ENCODE measurements at places on chromosomes 6 and 20.

- DNase-seq, result no peak
Measured at GRCh38 chr20:4134355-4134834, 119.0 kb upstream of the RNF24 start.

DNA sequence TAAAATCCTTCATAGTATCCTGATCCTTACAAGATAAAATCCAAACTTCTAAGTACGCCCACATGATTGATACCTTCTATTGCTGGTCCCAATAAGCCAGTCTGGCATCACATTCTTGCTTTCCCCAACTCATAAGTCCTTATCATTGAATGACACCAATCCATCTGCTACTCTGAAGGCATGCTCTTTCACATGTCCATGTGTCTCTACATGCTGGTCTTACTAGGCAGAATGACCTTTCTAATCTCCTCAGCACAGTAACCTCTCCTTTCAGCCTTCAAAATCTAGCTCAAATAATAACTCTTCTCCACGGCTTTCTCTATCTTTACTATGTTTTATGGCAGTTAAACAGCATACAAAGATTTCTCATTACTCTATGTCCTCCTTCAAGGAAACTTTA is 71.1 kb downstream of the ASCC3 start:
- no peak for DNase-seq

- no peak for DNase-seq
Measured at GRCh38 chr20:58010666-58011065, 217.8 kb downstream of the ANKRD60 start.

- DNase-seq, result peak; percentile 61
Measured at GRCh38 chr6:35083507-35083906, 57.6 kb downstream of the TCP11 start.

DNA sequence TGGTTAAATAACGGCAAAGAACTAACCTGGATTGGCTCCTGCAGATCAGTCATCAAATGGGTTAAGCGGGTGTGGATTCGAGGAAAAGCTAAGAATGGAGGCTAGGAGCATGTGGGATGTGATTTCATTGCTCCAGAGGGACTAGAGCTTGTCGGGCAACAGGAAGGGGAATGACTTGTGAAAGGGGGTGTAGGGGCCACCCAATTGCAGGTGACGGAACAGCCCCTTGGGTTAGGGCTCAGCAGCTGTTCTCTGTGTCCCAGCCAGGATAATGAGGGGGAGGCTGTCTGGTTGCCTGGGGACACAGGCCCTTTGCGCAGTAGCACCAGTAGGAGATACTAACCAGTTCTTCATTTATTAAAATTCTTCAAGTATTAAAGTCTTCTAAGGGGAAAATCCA is 25.0 kb upstream of the MRPS18A start:
- peak; percentile 28 for DNase-seq

DNA sequence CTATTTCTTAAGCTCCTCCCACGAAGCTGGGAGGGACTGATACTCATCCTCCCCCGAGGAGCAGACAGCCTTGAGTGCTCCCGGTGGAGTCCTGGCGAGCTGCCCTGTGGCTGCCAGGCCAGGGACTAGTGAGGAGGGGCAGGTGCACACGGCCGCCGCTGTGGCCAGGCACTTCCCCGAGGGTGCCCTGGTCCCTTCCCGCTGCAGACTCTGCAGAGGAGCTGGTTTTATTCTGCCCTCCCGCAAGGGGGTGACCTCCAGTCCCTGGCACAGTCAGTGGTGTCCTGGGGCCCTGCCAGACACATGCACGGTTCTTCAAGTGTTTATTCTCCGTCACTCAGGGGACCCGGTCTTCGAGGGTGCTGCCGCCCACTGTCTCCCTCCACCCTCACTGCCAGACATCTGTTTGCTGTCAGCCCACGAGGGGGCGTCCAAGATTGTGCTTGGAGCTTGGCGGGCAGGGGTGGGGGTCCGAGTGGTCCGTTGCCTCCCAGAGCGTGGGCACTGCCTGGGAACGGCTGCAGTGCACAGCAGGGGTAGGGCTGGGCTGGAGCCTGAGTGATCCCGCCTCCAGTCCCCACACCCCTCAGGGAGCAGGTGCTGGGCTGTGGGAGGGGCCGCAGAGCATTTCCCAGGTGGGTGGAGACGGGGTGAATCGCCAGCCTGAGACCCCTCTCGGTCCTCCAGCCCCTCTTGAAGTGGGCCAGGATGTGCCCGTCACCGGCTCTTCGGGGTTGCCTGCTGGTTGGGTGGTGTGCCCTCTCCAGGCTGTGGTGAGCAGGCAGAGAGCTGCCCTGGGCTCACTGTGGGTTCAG is 3.1 kb upstream of the CABLES2 start:
- no peak for DNase-seq

- DNase-seq, result no peak
Measured at GRCh38 chr6:24949020-24949569, 13.3 kb upstream of the RIPOR2 start.
